ENCODE measurements at places on chromosomes 4 and X.
A peak's percentile ranks its signal among the peaks of the same experiment; 100 is the strongest.

GRCh38 chrX:150625875-150626274 lies 57.5 kb downstream of the MTM1 start:
- no peak for DNase-seq

DNA sequence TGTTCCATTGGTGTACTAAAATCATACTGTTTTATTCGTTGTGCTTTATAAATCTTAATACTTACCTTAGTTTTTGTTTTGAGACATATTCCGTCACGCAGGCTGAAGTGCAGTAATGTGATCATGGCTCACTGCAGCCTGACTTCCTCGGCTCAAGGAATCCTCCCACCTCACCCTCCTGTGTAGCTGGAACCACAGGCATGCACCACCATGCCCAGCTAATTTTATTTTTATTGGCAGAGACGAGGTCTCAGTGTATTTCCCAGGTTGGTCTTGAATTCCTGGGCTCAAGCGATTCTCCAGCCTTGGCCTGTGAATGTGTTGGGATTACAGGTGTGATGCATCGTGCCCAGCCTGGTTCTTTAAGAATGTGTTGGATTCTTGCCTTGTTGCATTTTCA lies 24.4 kb upstream of the DCK start:
- DNase-seq = no peak

- peak; percentile 39 for DNase-seq
Observed at GRCh38 chr4:144906181-144906925, 191.6 kb downstream of the ANAPC10 start.

DNA sequence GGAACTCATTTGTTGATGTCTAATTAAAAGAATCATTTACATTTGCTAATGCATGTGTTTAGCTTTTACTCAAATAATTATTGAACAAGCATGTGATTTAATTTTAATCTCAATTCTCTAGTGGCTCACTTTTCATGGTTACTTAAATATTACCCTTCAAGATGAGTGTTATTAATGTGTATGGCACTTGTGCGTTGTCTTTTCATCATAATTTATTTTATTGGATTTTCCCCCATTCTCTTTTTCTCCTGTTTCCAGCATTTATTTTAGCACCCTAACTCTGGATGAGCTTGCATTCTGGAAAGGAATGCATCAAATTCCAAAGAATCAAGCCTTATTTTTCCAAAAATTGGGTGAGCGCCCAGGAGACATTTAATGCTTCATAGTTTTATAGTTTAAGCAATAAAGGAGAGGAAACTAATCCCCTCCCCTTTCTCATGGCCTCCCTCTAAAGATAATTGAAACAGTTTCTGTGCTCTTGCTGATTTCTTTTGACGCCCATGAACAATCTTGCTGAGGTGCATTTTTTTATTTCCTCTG lies 191.1 kb upstream of the FAT4 start:
- no peak for DNase-seq

GRCh38 chr4:148827781-148828180 lies 385.6 kb upstream of the NR3C2 start:
- DNase-seq = no peak

GRCh38 chr4:127194281-127194680 lies 438.5 kb upstream of the INTU start:
- no peak for DNase-seq

DNA sequence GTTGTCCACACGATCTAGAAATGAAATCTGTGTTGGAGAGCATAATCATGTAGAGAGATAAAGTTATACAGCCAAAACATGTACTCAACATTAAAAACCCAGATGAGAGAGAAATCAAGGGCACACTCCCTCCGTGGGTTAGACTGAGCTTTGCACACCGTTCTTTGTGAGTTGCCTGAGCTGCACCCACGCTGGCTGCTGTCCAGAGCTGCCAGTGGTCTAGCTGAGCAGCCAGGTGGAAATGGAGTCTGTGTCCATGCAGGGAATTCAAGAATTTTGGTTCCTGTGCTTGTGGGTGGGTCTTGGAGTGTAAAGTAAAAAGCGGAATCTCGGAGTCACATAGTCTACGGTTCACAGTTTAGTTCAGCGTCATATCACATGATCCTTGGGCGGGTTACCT lies 84.6 kb downstream of the GPR143 start:
- DNase-seq = no peak

DNA sequence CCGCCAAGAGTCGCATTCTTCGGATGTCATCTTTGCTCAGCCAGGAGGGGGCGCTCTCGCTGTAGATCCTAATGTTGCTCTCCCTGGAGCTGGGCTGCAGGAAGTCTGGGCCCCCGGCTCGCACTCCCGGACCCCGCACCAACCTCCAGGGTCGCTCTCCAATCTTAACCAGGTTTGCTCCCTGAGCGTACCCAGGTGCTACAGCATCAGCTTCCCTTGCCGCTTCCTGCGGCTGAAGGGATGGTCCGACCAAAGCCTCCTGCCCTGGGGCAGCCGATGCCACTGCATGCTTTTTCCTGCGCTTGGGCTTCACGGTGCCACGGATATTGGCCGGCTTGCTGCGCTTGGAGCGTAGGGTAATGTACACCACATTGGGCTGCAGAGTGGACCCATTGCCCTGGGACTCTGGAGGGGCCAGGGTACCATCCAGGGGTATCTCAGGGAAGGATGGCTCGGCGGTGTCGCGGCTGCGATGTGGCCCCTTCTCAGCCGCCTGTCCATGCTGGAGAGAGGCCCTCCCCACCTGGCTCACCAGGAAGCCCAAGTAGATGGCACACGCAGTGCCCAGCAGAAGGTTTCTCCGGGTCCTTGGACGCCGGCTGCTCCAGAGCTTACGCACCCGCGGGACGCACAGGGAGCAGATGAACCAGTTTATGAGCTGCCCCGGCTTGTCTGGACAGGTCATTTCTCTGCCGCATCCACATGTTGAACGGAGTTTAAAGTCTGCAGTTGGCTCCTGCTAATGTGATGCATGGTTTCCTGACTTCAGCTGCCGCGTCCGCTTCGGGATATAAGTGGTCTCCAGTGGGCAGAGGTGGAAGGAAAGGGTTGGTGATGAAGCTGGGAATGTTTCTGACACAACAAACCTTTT lies 1.9 kb downstream of the GASK1B start:
- DNase-seq = peak; percentile 86

DNA sequence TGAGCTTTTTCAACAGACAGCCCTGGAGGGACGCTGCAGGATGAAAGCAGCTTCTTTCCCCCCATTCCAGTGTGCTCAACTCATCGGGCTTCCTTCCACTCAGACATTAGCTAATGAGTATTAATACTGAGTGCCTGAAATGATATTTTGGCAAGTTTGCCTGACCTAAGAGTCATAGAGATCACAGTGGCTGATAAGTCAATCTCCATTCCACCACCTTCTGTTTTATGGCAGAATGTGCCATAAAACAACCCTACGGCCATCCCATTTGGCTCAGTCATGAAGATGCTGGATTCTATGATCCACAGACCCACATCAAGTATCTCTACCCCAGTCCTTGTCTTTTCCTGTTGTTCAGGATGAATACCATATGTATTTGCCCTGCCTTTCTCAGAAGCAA lies 48.3 kb upstream of the MAB21L2 start:
- DNase-seq = no peak

DNA sequence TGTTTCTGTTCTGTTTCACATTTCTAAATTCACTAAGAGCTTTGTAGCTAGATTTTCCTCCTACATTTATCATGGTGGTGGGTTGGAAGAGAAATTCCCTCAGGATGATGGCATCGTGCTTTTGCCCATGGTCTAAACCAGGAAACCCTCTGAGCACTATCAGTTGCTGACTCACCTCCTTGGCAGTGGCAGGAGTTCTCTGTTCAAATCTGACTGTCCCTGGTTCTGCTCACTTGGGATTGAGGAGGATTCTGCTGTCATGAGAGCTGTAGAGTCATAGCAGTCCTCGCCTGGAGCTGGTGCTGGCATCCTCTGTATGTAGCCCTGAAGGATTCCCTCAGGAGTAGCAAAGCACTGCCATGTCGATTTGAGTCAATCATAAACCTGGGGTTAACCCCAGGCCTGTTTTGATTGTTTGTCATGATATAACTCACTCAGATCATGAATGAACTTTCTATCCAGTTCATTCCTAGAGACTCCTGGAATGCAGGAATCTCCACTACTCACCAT lies 9.4 kb downstream of the TEX13A start:
- DNase-seq = no peak

DNA sequence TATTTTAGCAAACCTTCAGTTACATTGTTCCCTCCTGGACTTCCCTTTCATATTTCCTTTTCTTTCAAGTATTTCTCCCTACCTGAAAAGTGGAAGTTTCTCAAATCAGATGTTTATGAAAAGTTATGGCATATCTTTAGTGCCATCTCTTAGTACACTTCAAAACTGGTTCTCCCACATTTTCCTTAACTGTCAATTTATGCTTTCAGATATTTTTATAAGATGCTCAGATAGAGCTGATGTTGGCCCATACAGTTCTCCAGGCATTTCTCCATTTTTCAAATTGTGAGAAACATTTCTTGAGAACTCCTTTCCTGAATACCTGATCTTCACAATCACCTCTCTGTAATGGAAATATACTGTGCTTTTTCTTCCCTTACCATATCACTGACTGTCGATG lies 32.5 kb upstream of the AP1AR start:
- no peak for DNase-seq

GRCh38 chr4:19577097-19577496 lies 674.6 kb upstream of the SLIT2 start:
- DNase-seq = no peak

DNA sequence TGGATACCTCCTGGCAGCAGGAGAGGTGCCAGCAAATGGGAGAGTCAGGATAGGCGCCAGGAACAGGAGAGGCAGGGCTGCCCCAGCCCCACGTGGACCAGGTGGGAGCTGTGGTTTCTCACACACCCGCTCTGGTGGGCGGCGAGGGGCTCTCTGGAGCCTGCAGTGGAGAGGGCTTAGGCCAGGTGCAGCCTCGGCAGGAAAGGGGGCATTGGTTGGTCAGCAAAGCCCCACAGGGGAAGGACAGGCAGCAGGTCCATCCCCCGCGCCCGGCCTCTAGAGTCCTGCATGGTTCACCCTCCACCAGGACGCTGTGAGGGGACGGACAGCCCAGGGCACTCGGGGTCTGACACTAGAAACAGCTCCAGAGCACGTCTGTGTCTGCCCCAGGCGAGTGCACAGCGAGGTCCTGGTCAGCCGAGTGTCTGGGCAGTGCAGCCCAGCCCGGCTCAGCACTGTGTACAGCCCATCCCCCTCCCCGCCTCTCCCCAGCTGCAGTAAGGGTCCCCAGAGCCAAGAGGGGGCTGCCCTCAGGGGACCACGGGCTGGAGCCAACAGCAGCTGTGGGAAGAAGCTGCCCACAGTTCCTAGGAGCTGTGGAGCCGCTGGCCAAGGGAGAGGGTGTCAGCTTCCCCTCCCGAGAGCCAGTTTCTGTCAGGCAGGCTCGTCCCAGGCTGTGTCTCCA lies 8.2 kb downstream of the ATP5ME start:
- DNase-seq = no peak

DNA sequence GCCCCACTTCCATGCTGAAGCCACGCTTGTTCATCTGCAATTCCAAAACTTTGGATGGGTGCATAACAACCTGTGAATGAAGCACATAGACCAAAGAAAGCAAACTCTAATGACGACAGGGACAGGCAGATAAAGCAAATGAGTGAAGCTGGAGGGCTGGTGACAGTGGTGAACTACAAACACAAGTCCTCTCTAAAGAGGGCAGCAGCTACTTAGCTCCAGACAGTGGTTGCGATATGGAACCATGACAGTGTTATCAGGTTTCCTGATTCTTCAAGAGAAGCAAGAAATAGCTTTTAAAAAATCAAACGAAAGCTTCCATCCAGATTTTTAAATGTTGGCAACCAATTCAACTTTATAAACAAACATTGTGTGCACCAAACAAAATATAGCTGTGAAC lies 23.8 kb downstream of the NOX1 start:
- no peak for DNase-seq

GRCh38 chr4:21728304-21728703 lies 220.3 kb downstream of the KCNIP4 start:
- no peak for DNase-seq

GRCh38 chrX:40434947-40435346 lies 145.8 kb upstream of the ATP6AP2 start:
- DNase-seq = peak; percentile 13

- DNase-seq = peak; percentile 5
Observed at GRCh38 chrX:69503782-69504625, at the start of gene NALF2. TSS of gene NALF2 (plus strand) at chrX:69504326. CDS start at chrX:69505283, 957 bp downstream.

DNA sequence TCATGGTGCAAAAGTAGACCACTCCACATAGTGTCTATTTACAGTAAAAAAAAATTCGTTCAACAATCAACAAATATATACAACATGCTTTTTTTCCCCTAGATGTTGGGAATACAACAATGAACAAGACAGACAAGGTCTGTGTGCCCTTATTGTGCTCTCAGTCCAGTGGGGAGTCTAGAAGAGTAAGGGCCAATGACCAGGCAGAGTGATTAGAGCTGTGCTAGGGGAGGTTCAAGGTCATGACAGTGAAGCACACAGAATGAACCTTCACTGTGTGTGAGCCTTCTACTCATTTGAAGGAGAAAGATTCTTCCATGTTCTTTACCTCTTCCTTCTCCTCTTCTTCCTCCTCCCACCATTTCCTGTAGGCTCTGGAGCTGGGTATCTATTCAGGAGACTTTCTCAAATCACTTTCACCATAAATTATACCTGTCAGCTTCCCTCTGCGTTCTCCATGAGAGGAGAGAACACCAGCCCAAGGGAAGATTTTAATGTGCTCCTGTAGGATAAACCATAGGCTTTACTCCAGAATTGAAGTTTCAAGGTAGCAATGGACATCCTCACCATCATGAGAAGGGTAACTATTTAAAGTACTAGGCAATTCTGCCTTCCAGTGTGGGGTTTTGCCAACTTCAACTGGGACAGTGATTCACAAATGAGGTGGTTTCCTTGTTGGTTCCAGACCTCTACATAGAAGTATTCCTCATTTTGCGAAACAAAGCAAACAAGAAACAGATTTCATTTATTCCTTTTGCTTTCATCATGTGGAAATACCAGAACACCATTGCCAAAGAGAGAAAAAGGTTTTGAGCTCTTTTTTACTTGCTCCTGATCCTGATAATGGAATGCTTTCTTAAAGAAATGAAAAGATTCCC lies 246.9 kb upstream of the GPC4 start:
- DNase-seq = peak; percentile 58

DNA sequence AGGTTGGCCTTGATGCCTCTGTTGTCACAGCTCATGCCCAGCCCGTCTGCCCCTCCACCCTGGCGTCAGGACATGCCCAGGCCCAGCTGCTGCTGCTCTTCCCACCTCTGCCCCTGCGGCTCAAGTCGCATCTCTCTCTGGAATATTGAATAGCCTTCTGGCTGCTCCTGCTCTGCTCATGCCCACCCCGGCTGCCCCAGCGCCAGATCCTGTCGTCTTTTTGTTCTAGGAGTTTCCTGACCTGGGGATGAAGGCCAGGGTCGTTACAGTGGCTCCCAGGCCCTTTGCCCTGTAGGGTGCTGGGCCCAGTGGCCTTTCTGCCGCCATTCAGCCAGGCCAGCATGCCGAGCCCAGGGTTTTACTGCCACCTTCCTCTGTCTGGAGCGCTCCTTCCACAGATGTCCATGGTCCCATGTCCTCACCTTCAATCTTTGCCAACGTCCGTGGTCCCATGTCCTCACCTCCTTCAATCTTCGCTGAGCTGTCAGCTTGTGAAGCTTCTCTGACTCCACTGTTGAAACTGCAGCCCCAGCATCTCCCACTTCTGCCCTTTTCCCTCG lies 9.7 kb downstream of the MAEA start:
- no peak for DNase-seq

GRCh38 chr4:106353786-106354185 lies 14.8 kb downstream of the GIMD1 start:
- DNase-seq = no peak
